ENCODE measurements at places on chromosomes 5 and 9.
A peak's percentile ranks its signal among the peaks of the same experiment; 100 is the strongest.

GRCh38 chr5:140588311-140589070, 23.9 kb downstream of the SLC35A4 start:
- no peak for DNase-seq

GRCh38 chr9:113828221-113828620, 47.9 kb upstream of the ZNF618 start:
- no peak for DNase-seq

- DNase-seq: no peak
Observed at GRCh38 chr9:21549890-21550289, 67.8 kb upstream of the IFNE start.

GRCh38 chr5:12865529-12865928, 961.3 kb upstream of the CTNND2 start:
- no peak for DNase-seq

DNA sequence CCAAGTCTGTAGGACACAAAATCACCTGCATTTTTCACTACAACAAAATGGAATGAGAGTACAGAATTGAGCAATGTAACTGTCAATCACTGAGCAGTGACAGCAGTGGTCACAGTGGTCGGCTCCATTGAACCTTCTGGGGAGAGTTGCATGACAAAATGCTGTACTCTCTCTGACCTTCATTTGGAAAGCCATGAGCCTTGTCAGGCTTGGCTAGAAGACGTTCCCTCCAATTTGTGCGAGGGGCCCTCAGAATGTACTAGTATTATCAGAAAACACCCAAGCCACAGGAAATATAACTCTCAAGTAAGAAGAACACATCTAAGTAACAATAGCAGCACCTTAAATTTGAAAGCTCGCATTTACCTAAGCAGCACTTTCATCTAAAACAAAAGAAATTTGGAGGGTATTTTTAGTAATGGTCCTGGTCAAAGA, 425.6 kb upstream of the MEF2C start:
- DNase-seq: no peak

DNA sequence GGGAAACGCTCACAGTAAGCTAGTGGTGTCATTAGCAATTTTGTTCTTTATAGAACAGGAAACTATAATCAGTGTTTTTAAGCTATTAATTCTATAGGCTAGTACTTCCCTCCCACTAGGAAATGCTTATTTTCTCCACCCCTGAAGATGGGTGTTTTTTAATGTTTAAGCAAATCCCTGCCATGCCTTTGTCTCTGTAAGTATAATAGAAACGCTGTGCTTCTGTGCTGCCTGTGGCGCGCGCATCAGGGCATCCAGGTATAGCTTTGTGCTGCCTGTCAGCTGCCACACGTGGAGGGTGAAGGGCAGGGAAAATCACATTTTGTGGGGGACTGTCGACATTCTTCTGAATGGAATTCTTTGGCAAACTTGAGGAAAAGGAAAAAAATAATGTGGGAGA, 217.5 kb downstream of the RAB3C start:
- DNase-seq: no peak

DNA sequence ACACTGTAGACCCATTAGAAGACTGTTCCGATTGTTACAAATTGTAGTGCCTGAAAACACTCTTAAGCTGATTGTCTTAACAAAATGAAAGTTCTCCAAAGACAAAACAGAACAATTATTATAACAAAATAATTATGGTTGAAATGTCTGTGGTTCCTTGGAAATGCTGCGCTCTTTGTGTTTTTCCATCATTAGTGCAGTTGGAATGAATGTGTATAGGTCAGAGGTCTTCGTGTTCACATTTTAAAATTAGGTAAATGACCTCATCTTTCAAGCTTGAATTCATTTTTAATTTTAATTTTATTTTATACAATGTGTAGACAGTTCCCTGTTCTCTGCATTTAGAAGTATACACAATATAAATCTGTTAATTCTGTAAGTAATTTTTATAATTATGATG, 56.7 kb upstream of the NXNL2 start:
- DNase-seq: no peak

- no peak for DNase-seq
Observed at GRCh38 chr5:56339732-56340131, 106.6 kb upstream of the ANKRD55 start.

DNA sequence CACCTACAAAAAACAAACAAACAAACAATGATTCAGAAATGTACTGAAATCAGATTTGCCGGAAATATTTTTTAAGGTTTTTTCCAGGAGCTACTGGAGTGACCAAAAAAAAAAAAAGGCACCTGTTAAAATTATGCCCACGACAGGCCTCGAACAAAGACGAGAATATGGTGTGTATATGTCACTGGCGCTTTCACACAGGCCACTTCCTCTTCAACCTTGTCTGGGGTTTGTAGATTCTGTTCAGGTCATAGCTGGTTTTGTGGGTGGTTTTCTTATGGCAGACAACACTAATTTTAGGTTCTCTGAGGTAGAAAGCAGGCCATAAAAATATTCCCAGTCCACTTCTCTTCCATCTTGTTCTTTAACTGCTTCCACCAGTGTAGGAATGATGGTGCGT, 7.0 kb downstream of the NDUFB6 start:
- no peak for DNase-seq

- no peak for DNase-seq
Observed at GRCh38 chr5:59873113-59873512, 20.4 kb downstream of the PDE4D start.

DNA sequence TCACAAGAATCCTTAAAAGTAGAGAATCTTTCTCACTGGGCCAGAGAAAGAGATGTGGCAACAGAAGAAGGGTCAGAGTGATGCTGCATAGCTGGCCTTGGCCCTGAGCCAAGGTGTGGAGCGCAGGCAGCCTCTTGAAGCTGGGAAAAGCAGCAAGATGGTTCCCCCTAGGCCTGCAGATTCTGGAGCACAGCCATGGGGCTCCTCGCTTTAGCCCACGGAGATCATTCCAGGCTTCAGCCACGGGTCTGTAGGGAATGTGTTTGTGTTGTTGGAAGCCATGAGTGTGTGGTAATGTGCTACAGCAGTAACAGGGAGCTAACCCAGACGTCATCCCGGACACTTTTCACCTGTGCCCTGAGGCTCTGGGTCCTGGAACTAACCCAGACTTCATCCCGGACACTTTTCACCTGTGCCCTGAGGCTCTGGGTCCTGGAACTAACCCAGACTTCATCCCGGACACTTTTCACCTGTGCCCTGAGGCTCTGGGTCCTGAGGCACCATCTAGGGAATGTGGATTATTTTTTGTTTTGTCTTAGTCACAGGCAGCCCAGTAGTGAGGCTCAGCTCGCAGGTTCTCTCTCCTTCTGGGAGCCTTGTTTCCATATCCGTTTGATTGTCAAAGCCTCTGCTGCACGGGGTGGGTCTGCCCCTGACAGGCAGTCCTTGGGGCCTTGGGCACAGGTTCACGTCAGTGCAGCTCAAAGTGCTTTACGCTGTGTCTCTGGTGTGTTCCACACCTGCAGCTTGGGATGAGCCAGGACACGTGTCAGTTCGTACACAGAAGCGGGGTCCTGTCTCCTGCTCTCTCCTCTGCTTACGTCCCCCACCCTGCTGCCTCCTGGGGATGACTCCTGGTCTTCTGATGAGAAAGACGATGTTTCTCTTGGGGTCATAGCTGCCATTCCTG, 56.3 kb upstream of the EXOC3 start:
- no peak for DNase-seq

DNA sequence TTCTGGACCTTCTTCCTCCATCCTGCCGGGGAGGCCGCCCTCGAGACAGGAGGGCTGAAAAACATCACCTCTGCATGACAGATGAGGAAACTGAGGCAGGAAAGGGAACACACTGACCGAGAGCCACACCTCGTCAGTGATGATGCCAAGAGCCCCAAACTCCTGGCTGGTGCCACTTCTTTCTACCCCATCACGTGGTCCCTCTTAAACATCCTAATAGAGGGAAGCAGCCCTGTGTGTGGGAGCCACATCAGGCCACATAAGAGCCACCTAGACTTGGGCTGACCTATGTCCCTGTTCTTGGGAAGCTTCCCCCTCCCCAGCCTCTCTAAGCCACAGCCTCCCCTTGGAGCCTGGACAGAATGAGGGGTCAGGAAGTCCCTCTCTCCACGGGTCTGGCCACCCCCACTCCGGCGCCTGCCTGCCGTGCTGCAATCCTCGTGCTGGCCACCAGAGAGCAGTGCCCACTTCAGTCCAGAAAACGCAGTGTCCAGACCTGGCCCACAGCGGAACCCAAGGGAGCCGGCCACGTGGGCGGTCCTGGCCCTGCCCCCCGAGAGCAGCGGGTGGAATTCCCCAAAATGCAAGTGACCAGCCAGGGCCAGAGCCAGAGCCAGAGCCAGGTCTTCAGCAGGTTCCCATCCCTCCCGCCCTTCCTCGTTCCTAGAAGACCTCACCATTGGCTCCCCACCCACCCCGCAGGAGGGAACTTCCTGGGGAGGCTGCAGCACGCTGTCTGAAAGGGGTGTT, 54.7 kb upstream of the SARDH start:
- DNase-seq: peak; percentile 65

GRCh38 chr5:116730706-116731105, 156.1 kb upstream of the SEMA6A start:
- DNase-seq: no peak

- DNase-seq: no peak
Observed at GRCh38 chr5:105057001-105057436, 1494.4 kb upstream of the NUDT12 start.

GRCh38 chr5:6066016-6066415, 312.3 kb downstream of the MED10 start:
- no peak for DNase-seq

DNA sequence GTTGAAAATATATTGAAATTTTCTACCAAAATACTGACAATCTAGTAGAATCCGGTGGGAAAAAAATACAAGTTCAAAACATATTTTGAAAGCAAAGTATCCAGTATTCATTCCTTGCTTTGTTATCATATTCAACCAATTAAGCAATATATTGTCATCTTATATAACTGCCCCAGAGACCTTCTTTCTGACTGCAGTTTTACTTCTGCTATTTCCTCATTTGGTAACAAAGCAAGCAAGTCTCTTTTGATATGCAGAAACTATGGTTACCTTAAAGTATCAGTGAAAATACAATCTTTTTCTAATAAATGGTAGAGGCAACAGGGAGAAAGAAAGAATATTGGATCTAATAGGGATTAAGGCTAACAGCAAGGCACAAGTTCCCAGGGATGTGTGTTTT, 663.7 kb upstream of the MEF2C start:
- DNase-seq: no peak

- no peak for DNase-seq
Observed at GRCh38 chr5:58009754-58010153, 450.1 kb downstream of the PLK2 start.

- no peak for DNase-seq
Observed at GRCh38 chr5:82847562-82847961, 229.6 kb downstream of the TMEM167A start.

- DNase-seq: no peak
Observed at GRCh38 chr9:131282688-131283422, 6.5 kb upstream of the FAM78A start.

DNA sequence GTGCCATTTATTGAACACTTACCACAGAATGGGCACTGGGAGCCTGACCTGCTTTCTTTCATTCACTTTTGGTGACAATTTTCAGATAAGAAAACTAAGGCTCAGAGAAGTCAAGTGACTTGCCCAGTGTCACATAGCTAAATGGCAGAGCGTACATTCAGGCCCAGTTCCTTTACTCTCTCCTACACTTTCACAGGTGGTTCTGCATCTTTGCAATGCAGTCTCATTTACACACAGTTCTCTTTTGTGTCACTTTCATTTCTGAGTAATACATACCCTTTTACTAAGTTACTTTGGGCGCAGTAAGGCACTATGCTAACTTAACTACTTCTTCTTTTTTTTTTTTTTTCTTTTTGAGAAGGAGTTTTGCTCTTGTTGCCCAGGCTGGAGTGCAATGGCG, 8.3 kb downstream of the NFIL3 start:
- no peak for DNase-seq

DNA sequence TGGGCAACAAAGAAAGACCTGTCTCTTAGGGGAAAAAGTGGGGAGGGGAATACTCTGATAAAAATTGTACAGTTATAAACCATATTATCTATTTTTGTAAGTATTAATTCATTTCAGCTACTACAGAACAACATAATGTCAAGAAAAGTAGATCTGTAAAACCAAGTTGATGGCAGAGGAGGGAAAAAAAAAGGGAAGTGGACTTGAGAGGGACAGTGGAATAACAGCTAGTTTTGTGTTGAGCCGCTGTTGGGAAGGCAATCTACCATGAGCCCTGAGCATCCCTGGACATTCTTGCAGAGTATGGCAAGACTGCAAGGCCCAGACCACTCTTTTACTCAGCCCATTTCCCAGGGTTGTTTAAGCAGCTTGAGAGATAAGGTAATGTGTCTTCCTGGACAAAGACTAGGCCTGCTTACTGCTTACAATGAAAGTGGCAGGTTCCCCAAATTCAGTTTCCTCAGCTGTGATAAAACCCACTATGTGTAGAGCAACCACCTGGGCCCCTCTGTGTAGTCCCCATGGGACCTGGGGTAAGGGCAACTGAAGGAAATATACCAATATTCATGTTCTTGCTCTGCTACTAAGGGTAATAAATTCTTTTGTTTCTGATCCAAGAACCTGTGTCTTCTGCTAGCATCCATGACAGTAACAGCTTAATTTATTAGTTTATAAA, 25.0 kb downstream of the CEP120 start:
- no peak for DNase-seq

DNA sequence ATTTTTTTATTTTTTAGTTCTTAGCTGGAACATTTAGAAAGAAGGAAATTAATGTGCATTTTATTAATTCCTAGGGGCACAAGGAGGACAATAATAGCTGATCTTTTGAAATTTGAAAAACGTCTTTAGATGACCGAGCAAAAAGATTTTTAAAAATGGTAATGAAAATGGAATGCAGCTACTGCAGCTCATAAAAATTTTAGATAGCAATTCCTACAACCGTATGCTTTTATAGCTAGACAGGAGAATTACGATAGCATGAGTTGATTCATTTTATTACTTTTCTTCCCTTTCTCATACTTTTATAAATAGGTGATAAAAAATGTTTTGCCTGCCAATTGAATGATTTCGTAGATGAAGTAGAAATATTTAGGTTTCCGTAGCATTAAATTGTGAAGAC, 13.7 kb upstream of the RUFY1 start:
- no peak for DNase-seq

DNA sequence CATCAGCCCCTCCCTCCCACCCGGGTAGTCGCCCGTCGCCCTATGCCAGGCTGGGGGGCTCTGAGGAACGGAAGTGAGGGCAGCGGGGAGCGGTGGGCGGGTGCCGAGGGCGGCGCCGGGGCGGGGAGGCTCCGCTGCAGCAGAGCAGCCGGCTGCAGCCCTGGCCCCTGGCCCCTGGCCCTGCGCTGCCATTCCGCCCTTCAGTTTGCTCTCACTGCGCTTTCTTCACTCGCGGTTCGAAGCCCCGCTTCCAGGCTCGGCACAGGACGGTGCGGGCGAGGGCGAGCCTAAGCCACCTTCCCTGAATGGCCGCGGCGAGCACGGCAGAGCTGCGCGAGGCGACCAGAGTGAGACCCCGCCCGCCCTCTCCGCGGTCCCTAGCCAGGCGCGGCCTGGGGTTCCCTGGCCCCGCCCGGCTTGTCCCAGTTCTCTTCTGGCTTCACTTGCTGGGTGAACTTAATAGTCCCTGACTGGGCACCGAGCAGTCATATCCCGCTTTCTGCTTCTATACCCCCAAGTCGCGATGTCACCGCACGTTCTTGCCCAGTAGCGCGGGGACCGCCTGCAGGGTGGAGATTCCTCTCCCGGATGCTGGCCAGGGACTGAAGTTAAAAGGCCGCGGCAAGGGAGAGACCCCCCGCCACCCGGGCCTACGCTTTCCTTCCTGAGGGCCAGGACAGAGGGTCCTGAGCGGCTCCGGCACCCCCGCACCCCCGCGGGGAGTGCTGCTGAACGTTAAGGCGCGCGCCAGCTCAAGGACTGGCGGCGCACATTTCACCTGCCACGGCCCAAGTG, 623 bp upstream of the TRIM36 start:
- no peak for DNase-seq
